ENCODE measurements at places on chromosomes 7 and 10.

- DNase-seq: no peak
These were observed 874 bp upstream of the BAMBI start for GRCh38 chr10:28676326-28676967.

- DNase-seq: no peak
These were observed 26.3 kb downstream of the DENND11 start for GRCh38 chr7:141675436-141676215.

- no peak for DNase-seq
These were observed 37.8 kb downstream of the PTPRN2 start for GRCh38 chr7:158549616-158550393.

- DNase-seq: no peak
These were observed 109.1 kb downstream of the IQUB start for GRCh38 chr7:123425246-123425645.

Measured in stimulated activated CD8-positive, alpha-beta memory T cell treated with anti-CD3 and anti-CD28 coated beads, Interleukin-7, amount 100 ng/mL, for 1 hour (primary cell).